PC-9 (cell line): ENCODE measurements at places on chromosomes 2 and 18. TPM values are rescaled to one million over a fixed set of nuclear protein-coding genes. Genes with fewer than 3 reads are reported as not detected.

- H3K4me3 ChIP-seq, result no peak overlapping the region
- no peaks in the 10 kb centered on the region for H3K4me1 ChIP-seq
- no peak overlapping the region for H3K27ac ChIP-seq
- H3K27me3 ChIP-seq, result peaks cover 33% of the 10 kb centered on the region
- no peak for DNase-seq
Measured at GRCh38 chr2:173773076-173773475, 192.1 kb downstream of the SP3 start.

- H3K4me3 ChIP-seq, result no peak overlapping the region
- no peak for DNase-seq
- H3K27me3 ChIP-seq, result no peaks in the 10 kb centered on the region
- H3K36me3 ChIP-seq, result no peaks in the 10 kb centered on the region
Measured at GRCh38 chr2:179595284-179595683, 266.1 kb downstream of the ZNF385B start.

GRCh38 chr2:160137464-160137863 lies 62.6 kb downstream of the ITGB6 start:
- no peak overlapping the region for H3K4me3 ChIP-seq
- H3K27me3 ChIP-seq, result no peaks in the 10 kb centered on the region
- no peak for DNase-seq
- H3K4me1 ChIP-seq, result no peaks in the 10 kb centered on the region
- no peak overlapping the region for H3K27ac ChIP-seq
- 0 out of 2 replicates have a peak, but pooled peaks cover 8% of the 10 kb centered on the region for H3K36me3 ChIP-seq

DNA sequence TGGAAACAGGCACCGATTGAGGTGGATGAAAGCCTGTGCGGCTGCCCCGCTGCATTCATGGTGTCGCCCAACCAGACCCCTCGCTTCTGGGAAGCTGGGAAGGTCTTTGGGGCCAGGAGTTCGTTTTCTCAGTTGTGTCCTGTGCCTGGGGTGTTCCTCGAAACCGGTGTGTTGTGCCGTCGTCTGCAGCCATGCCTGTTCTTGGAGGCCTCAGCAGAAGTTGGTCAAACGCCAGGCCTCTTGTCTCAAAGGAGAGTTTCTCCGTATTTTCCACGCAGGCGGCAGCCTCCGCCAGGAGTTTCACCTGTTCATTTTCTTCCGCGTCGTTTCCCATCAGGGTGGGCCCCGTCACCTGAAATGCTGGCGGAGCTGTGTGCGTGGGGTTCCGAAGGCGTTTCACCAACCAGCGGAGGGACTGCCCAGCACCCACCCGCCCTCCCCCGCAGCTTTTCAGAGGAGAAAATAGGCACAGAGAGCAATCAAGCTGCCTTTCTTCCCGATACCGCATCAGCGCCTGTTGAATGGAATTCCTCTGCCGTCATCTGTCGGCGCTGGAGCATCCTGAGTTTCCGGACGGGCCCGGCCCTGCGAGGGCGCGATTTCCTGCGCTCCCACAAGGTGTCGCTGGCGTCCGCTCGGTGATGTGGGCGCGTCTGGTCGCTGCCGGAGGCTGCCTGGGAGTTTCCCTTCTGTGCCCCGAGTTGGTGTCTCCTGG lies 17.0 kb upstream of the NFATC1 start:
- H3K4me3 ChIP-seq, result no peak overlapping the region
- peaks cover 20% of the 10 kb centered on the region for H3K27me3 ChIP-seq
- no peaks in the 10 kb centered on the region for H3K4me1 ChIP-seq
- no peak overlapping the region for H3K27ac ChIP-seq
- DNase-seq, result peak; percentile 70

Gene FBLN7
- total RNA-seq, result 0.70 and 1.6 TPM in 2 replicates
